ENCODE measurements at places on chromosomes 7 and 10.

DNA sequence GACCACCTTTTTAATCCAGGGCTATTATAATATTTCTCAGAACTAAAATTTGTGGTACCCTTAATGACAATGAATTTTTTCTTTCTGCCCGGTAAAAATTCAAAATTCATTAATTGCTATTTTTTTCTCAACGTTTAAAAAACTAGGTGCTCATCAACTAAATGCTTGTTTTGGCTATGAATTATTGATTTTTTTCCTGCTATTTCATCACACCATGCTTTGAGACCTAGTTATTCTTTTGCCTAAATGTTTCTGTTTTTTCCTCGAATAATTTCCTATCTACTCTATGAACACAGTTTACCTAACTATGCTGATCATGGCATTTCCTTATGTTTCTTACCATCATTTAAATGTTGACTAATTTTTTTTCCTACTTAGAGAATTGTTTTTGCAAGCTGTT is 5.6 kb upstream of the CD36 start:
- no peak for DNase-seq

GRCh38 chr7:22635349-22635748 is 91.7 kb upstream of the IL6 start:
- DNase-seq: no peak

DNA sequence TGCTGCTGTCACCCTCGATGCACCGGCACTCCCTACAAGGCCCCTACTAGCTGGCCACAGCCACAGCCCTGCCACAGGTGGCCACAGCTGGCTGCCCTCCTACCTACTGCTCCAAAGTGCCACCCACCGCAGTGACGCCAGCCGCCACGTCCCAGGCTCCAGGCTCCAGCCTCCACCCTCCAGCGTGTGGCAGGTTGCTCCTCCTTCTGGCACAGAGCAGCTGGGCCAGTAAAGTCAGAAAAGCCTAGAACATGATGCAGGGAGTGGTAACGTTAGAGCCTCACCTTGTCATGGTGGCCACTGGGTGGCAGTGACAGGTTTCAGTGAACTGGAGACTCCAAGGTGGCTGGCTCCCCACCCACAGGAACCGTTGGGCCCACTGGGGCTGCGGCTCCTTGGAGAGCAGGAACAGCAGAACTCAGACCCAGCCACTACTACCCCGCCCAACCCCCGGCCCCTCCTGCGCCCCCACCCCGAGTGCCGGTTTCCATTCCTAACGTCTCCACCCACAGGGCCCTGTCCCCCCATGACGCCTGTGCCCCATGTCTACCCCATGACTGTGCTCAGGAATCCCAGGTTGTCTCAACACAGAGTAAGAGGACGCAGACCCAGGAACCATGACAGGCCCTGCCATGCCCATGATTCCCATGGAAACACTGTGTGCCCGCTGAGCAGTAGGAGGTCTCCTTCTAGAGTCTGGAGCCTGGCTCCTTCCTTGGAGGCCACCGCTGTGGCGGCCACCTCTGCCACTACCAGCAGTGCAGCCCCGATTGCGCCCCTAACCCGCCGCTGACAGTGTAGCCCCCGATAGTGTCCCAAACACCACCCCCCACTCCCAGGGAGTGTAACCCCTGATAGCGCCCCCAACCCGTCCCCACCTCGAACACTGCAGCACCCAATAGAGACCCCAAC is 52.3 kb upstream of the ZNF33B start:
- no peak for DNase-seq

DNA sequence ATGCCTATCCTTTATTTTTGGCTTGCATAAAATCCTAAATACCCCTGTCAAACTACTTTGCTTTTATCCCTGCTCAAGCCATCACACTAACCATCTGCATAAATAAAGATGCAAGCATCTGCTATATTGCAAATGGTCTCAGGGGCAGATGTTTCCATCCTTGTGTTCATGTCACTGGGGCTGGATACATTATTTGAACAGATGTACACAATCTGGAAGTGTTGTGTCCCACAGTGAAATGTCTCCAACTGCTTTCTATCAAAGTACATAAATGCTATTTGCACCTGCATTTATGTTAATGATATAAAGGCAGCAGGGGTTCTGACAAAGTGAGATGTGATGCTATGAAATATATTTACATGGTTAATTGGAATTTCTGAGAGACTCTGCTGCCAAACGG is 163.1 kb downstream of the ZNF438 start:
- DNase-seq: no peak

DNA sequence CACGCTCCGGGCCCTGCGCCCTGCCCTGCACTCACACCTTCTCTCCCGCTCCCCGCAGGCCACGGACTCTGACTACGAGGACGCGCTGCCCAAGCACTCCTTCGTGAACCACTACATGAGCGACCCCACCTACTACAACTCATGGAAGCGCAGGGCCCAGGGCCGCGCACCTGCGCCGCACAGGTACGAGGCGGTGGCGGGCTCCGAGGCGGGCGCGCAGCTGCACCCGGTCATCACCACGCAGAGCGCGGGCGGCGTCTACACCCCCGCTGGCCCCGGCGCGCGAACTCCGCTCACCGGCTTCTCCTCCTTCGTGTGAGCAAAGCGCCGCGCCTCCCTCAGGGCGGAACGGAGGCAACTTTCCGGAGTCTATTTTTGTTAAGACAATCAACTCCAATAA is 417.0 kb upstream of the FOXK1 start:
- DNase-seq: no peak

GRCh38 chr7:92436612-92437445 is 10.5 kb upstream of the GATAD1 start:
- DNase-seq: peak; percentile 11

- peak; percentile 36 for DNase-seq
Observed at GRCh38 chr10:95276367-95277200, 14.2 kb downstream of the PDLIM1 start.

DNA sequence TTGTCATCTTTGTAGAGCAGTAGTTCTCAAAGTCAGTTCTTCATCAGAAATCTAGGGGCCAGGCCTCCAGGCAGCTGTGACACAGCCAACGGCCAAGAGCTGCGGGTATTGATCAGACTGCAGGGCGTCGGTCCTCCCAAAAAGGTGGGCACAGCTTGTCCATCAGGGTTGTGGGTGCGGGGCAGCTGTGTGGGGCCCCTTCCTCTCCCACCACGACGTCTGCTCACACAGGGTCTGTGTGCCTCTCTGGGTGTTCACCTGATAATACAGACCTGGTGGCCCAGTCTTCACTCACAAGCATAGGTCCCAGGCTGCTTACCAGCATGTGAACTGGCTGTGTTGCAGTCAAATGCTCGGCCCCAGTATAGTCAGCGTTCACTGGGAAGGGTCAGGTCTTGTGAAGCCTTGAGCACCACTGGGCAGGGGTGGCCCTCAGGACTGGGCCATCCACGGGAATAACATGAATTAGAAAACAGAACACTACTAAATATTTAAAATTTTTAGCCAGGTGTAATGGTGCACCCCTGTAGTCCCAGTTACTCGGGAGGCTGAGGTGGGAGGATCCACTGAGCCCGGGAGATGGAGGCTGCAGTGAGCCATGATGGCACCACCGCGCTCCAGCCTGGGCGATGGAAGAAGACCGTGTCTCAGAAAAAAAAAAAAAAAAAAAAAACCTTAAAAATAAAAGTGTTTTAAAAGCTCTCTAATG is 102.8 kb upstream of the DIP2C start:
- DNase-seq: no peak

DNA sequence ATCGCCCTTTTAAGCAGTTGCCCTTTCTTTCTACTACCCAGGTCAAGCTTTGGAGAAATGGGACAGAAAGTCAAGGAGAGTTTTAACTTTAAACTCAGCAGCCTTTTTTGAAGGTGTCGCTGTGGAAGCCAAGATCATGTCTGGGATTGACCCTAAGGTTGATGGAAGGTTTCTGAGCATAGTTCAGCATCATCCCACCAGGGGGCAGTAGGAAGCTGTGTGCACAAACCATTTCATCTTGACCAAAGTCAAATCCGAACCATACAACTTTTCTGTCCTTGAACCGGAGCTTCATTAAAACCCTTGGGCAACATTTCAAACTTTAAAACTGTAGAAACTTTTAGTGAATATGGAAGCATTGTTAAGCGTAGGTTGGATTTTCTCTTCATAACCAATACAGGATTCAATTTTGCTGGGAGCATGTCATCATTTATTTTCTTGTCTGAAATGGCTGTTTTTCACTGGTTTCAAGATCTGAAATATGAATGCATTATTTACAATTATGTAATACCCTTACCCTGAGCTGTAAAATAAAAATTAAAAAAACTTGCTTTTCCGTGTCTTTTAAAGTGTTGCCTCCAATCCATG is 214.4 kb upstream of the KIAA1217 start:
- peak; percentile 68 for DNase-seq
